MCF 10A (cell line): ENCODE measurements at places on chromosomes 6 and 20. TPM values are rescaled to one million over a fixed set of nuclear protein-coding genes. Genes with fewer than 3 reads are reported as not detected.
A peak's percentile ranks its signal among the peaks of the same experiment; 100 is the strongest.

DNA sequence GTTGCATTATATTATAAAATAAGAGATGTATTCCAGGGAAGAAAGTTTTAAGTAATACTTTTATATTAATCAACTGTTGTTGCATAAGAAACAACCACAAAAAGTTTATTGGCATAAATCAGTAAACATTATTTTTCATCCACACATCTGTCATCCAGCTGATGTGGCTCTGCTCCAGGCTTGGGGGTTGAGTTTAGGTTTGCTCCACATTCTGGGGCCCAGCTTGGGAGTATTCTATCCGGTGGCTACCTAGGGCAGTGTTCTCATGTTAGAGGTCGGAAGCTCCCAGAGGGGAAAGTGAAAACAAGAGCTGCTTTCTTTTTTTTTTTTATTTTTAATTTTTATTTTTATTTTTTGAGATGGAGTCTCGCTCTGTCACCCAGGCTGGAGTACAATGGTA lies 728.4 kb upstream of the FLRT3 start:
- no peak for DNase-seq

DNA sequence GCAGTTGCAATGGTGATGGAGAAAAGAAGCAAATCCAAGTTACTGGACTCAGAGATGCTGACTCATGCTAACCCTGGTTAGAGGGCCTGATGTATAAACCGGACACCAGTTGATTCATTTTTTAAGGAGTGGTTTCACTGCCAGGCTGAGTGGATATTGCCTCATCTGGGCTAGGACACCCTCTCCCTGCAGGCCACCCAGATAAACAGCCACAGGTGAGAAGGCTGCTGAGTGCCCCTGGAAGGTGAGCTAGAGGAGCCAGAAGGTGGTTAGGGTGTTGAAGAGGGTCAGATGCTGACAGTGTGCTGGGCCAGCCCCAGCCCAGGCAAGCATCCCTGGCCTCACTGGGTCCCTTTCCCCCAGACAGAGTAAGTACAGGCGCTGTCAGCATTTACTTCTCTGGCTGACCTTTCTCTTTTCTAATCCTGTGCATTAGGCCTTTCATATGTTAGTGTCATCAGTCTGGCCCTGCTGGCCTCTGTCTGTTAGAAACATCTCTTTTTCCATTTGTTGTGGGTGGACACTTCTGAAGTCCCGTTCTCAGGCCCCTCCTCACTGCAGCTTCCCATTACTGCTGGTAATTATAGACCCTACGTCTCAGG lies 13.5 kb downstream of the EPB41L1 start:
- DNase-seq = peak; percentile 85

The SIRPB2 gene
- 1.3 and 1.8 TPM in 2 replicates for total RNA-seq

- peak; percentile 45 for DNase-seq
Measured at GRCh38 chr6:120869397-120869796, 464.9 kb downstream of the TBC1D32 start.

GRCh38 chr6:14656078-14656521 lies 538.5 kb downstream of the CD83 start:
- DNase-seq = no peak

- DNase-seq = no peak
Measured at GRCh38 chr6:122647765-122648164, 37.6 kb downstream of the PKIB start.

The ATP9A gene
- 7.3 and 16.4 TPM in 2 replicates for total RNA-seq

GRCh38 chr6:37477191-37477590 lies 22.5 kb downstream of the CCDC167 start:
- no peak for DNase-seq
